HCT116 (cell line): ENCODE measurements at places on chromosomes 12 and 14.

GRCh38 chr14:102646615-102647014 lies 54.2 kb downstream of the RCOR1 start:
- no peak for DNase-seq

GRCh38 chr14:61813096-61813606 lies 50.9 kb downstream of the SNAPC1 start:
- DNase-seq, result no peak

DNA sequence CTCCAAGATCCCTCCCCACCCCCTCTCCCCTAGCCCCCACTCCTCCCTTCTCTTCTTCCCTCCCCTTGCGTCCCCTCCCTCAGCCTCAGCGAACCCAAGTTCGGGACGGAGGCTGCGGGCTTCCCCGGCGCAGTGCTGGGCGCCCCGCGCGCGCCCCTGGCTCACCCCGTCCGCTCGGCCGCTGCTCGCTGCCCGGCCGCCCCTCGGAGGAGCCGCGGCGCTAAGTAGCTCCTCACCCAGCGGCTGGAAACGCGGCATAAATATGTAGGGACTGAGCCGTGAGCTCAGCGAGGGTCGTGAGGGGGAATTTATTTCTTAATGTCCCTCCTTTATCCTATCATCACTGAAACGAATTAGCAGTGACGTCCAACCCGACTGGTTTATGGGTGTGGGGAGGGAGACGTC lies at the start of gene NOS1:
TSS of gene NOS1 (minus strand) at position 280 of the 405 bp plus-strand sequence. CDS start 30,557 bp downstream, outside the sequence.
- no peak for DNase-seq

- no peak for DNase-seq
Measured at GRCh38 chr12:25023808-25024207, 74.9 kb upstream of the BCAT1 start.

DNA sequence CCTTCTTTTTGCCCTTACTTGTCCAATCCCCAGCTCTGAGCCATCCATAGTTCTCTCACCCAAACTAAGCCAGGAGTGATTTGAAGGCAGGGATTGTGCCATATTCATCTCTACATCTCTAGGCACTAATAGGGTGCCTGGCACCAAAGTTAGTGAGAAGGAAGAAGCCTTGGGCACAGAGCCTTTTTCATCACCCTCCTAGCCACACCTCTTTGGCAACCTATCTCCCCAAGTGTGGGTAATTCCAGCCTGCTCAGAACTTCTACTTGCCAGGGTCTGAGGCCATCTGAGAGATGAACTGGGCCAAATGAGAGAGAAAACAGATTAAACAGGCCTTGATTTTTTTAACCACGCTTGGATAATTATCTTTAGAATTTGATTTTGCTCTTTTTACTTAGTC lies 61.3 kb downstream of the PHLDA1 start:
- no peak for DNase-seq

DNA sequence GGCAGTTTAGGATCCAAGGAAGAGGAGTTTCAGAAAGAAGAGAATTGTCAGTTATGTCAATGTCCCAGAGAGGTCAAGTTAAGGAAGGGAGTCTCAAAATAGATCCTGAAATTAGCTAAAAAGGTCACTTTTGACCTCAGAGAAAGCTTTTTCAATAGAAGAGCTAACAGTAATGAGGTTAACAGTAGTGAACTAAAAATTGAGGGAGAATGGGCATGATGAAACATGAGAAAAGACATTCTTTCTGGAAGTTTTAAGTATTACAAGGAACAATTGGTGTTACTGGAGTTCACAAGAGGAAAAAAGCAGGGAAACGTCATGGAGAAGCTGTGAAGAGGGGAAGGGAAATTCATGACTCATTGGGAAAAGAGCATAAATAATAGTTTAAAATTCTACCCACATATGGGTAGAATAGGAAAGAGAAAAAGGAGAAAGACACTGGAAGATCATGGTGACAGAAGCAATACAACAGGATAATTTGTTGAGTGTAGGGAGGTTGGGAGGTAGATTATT lies 381.2 kb upstream of the FAR2 start:
- no peak for DNase-seq

- DNase-seq, result no peak
Measured at GRCh38 chr12:112985642-112986290, 7.4 kb downstream of the OAS2 start.

GRCh38 chr12:20269337-20270067 lies 98.8 kb upstream of the PDE3A start:
- DNase-seq, result no peak

- no peak for DNase-seq
Measured at GRCh38 chr14:21428930-21429329, 27.0 kb downstream of the CHD8 start.

DNA sequence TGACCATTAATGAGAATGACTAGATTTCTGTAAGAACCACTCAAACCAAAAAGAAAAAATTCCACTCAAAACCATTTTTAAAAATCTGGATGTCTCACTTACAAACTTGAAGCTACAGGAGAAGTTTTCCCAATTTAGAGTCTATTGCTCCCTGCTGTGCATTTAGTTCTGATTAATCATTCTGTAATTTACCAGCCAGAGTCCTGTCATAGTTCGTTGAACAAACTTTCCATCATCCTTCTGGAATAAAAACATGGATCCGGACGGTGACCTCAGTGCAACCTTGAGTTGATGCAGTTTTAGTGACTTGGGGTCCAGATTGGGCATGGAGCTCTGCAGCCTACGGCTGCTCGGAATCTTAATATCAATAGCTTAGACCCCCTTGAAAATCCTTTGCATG lies 73.4 kb downstream of the PRMT8 start:
- DNase-seq, result no peak
